Stimulated activated CD4-positive, alpha-beta T cell treated with anti-CD3 and anti-CD28 coated beads, TNF-alpha, amount 100 ng/mL, for 24 hours (primary cell): ENCODE measurements at places on chromosomes 7 and 10.

DNA sequence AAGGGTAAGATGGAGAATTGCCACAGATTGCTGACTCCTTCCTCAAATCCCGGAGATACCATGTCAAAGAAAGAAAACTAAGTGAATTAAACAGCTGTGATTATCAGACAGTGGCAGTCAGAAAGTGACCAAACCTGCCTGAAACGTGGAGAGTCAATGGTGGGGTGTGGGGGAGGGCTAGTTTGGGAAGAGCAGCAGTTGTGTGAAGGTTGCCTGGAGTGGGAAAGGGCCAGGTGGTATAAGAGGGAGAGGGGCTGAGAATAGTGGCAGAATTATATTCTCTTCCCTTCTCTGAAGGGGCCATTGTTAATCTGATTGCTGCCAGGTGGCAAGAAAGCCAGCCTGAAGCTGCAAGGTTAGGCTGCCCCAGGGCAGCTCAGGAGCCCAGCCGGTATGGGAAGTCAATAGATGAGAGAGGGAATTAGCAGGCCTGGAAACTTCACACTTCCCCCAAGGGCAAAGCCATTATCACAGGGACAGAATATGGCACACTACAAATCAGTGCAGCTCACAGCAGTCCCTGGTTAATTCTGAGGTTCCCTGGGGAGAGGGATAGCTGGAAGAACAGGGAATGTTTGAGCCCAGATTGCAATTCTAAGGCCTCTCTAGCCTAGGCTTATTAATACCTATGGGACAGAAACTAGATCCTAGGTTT lies 83.9 kb upstream of the ITGB1 start:
- no peak for DNase-seq

DNA sequence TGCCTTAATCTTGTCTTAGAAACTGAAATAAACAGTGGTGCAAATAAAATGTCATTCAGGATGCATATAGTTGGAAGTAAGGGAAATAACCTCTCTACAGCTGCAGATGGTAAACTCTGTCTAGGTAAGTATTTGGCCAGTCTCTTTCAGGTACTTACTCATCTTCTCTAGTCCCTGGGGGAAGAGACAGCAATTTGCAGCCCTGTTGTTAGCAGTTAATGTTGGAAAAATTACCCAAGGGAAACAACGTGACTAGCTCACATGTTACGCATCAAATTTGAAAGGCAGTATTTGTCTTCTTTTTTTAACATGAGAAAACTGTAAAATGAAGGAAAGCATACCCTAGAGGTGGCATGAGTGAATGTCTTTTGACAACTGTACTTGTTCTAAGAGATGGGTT lies 3.2 kb upstream of the HUS1 start:
- no peak for DNase-seq

DNA sequence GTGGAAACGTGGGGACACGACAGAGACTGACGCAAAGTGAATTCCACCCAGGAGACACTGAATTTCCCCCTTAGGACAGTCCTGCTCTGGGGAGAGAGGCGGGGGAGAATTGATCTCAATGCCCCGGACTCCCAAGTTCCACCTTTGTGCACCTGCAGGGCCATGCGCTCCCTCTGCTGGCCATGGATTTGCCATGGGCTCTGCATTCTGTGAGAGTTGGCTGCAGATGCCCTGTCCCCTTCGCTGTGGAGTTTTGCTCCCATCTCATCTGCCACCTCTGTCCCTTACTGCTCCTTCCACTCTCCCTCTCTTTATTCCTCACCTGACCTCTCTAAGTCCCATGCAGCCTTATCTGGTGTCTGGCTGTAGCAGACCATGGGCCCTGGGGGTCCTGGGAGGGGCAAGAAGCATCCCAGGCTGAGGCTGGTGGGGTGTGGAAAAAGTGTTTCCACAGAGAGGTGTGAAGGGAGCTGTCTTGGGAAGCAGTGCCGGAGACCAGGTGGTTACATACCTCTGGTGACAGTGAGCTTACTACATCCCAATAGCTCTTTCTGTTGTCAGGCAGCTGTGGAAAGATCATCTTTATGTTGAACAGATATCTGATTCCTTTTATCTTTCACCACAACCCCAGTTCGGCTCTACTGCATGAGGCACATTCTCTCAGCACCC lies 14.3 kb downstream of the GHRHR start:
- DNase-seq, result no peak

GRCh38 chr7:99594948-99595745 lies 2.9 kb upstream of the TMEM225B start:
- no peak for DNase-seq
